Mucosa of gallbladder (tissue), 1 donor: ENCODE measurements at places on chromosomes 5 and 9.

- no peak for DNase-seq
Observed at GRCh38 chr5:14004598-14005394, 60.3 kb upstream of the DNAH5 start.

GRCh38 chr5:159965031-159965837 is 43.7 kb upstream of the TTC1 start:
- peak; percentile 40 for DNase-seq

DNA sequence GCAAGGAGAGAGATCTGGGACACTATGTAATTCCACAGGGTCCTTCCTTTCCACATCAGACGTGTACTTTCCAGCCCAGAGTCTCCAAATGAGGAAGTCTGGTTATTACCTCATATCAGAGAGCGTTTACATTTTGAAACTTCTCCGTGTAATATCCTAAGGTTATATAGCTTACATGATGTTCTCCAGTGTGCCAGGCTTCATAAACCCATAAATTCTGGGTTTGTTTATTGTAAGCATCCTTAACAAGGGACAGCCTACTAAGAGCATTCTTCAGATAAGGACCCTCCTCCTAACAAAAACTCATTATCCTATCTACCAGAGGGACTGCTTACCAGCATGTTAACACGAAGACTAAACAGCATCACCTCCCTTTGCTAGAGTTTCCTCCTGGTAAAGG is 17.9 kb downstream of the SRFBP1 start:
- no peak for DNase-seq

DNA sequence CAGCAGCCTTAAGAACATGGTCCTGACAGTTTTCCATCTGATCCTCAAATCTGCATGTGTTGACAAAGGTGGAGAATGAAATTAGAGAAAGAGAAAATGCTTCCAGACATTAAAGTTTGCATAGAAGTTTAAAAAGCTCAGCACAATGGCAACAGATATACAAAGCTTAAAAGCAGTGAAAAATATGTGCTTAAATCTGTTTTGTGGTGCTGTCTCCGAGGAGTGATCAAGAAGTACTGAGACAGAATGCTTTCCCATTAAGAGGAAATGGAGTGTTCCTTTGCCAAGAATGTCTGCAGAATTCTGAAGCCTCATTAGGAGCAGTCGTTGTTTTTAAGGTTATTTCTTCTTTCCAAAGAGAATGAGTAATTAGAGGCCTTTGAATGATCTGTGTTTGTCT is 131.4 kb downstream of the MCTP1 start:
- no peak for DNase-seq

GRCh38 chr9:27047136-27047535 is 41.7 kb upstream of the LRRC19 start:
- DNase-seq = no peak

- no peak for DNase-seq
Observed at GRCh38 chr9:95978106-95978505, 102.6 kb downstream of the ERCC6L2 start.

GRCh38 chr5:43192558-43193180 is 644 bp downstream of the NIM1K start:
- DNase-seq = no peak

DNA sequence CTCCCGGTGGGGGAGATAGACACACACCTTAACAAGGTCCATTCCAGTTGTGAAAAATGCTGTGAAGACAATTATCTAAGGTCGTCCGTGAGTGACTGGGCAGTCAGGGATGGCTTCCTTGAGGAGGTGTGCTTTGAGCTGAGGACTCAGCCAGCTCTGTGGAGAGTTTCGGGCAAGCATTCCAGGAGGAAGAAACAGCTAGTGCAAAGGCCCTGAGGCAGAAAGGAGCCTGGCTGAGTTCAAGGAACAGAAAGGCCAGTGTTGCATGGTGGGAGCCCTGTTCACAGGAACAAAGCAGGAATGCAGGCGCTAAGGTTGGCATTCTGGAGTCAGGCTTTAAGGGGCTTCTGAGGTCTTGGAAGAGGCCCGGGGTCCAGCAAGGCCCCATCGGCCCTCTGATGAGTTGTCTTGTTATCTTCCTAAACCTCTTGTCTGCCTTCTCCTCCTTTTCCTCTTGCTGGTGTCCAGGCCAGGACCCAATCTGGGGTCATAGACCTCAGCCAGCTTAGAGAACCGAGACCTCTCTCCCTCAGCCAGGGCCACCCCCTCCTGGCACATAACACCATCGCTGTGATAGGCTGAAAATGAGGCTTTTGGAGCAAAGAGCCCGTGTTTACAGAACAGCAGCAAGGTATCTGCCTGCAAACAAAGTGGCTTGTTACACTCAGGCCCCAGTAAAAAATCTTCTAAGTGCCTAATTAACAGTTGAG is 270.2 kb upstream of the MVB12B start:
- DNase-seq = no peak
